ENCODE measurements at places on chromosomes 13 and 19.

GRCh38 chr13:46609052-46609451 lies 56.1 kb downstream of the LRCH1 start:
- DNase-seq = no peak

DNA sequence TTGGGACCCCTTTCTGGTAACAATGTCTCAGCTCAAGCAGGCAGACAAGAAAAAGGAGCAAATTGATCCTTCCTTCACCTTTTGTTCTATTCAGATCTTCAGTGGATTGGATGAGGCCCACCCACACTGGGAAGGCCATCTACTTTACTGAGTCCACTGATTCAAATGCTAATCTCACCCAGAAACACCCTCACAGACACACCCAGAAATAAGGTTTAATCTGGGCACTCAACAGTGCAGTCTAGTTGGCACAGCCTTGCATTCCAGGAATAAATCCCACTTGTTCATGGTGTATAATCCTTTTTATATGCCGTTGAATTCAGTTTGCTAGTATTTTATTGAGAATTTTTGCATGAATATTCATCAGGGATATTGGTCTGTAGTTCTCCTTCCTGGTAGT lies 148.4 kb downstream of the COG6 start:
- DNase-seq = no peak

- DNase-seq = no peak
Measured at GRCh38 chr19:23070353-23071146, 46.3 kb upstream of the ZNF730 start.

DNA sequence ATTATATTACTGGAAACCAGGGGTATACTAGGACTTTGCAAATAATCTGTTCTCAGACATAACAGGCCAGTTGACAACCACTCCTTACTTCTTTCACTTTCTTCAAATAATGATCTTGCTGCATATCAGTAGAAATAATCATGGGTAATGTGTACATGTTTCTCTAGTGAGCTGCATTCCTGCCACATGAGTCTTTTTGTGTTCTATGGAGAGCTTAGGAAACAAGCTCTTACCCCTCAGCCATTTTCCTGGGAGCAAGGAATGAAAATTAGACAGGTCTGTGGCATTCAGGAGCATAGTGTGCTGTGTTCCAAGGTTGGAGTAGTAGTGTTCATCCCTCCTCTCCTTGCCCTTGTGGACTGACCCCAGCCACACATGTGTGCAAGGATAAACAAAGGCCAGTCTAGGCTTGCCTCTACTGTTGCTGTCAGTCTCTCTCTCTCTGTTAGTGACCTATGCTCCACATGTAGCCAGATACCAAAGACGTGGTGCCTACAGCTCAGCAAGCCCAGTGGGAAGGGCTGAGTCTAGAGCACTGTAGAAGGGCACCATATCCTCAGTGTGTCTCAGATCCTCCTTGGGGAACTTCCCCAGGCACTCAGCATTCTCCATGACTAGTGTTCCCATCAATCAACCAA lies 11.5 kb upstream of the OXGR1 start:
- DNase-seq = no peak

DNA sequence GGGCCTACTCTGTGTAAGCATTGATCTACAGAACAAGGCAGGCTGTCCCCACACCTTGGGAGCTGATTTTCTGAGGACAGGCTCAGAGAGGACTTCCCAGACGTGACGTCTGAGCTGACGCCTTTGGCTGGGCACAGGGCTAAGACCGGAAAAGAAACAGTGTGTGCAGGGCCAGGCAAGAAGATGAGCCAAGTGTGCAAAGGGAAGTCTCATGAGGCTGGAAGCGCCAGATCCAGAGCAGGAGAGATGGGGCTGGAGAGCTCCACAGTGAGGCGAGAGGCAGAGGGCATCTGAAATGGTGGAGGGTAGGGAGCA lies 12.7 kb downstream of the IGLON5 start:
- DNase-seq = no peak

- DNase-seq = no peak
Measured at GRCh38 chr13:77412116-77412635, 85.3 kb upstream of the MYCBP2 start.

DNA sequence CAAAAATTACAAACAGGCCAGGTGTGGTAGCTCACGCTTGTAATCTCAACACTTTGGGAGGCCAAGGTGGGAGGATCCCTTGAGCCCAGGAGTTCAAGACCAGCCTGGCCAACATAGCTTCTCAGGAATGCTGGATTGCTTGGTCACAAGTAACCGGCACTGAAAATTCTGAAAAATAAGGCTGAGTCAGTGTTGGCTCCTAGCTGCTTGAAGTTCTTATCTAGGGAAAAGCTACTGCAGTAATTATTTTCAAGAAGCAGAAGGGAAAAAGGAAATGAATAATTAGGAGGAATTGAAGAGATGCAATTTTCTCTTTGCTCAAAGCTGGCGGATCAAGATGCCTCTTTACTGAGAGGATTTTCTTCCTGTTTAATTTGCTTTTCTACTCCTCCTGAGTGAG lies 75.0 kb upstream of the GTF3A start:
- no peak for DNase-seq

- DNase-seq = no peak
Measured at GRCh38 chr19:51712461-51713081, 11.2 kb downstream of the HAS1 start.

DNA sequence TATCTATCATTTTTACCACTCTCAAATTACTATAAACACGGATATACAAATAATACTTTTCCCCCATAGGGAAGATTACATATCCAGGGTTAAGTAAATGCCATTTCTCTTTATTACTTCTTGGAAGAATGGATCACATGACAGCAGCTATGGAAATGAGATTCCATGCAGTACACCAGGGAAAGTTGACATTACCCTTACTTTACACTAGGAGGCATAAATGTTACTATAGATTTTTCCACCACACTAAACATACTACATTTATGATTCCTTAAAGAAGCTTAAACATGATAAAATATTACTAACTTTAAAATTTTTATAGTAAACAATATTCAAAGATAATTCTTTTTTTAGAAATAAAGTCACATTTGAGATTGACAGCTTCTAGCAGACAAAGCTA lies 611.4 kb downstream of the PCDH9 start:
- no peak for DNase-seq

- DNase-seq = no peak
Measured at GRCh38 chr19:39054091-39054470, 21.7 kb upstream of the FBXO27 start.

- DNase-seq = no peak
Measured at GRCh38 chr13:88217372-88217771, 546.2 kb downstream of the SLITRK5 start.

DNA sequence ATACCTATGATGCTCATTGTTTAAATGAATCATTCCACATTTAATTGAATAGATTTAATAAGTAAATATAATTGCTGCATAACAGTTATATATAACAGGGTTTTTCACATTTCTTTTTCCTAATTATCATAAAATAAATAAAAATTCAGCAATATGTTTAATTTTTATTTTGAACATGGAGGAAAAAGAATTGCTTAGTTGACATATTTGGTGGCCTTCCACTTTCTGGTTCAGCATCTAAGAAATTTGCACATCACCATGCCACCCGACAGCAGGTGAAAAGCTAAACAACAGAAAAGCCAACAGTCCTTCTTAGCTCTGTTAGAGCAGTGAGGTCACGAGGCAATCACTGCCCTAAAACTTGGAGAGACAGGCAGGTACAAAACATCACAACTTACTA lies 790.2 kb downstream of the GPC5 start:
- no peak for DNase-seq

DNA sequence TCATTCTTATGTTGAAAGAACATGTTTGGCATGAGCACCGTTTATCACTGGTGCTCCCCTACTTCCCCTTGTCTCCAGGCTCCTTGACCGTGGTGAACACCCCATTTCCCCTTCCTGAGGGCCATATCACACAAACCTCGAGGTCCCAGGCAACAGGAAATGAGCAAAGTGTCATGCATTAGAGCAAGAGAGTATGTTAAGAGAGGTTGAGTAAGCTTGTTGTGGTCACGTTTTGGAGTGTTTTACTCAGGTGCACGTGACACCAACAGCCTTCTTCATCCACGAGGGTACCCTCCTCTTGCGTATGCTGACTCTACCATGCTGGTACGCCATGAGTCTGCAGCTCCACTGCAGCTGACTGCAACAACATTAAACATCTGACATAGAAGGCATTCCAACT lies 482.2 kb upstream of the NBEA start:
- no peak for DNase-seq

DNA sequence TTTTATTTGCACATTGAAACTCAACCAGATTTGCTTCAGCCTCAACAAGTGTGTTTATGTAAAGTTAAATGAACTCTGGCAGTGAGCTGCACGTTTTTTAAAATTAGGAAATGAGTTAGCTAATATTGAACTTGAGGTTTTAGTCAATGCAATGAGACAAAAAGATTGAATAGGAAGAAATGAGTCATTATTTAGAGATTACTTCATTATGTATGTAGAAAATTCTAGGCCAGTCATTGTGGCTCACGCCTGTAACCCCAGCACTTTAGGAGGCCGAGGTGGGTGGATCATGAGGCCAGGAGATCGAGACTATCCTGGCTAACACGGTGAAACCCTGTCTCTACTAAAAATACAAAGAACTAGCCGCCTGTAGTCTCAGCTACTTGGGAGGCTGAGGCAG lies 22.8 kb upstream of the CD70 start:
- DNase-seq = no peak

GRCh38 chr19:46111376-46111775 lies 13.1 kb downstream of the IGFL3 start:
- DNase-seq = no peak

GRCh38 chr19:44712864-44713515 lies 14.0 kb downstream of the CEACAM16 start:
- no peak for DNase-seq

DNA sequence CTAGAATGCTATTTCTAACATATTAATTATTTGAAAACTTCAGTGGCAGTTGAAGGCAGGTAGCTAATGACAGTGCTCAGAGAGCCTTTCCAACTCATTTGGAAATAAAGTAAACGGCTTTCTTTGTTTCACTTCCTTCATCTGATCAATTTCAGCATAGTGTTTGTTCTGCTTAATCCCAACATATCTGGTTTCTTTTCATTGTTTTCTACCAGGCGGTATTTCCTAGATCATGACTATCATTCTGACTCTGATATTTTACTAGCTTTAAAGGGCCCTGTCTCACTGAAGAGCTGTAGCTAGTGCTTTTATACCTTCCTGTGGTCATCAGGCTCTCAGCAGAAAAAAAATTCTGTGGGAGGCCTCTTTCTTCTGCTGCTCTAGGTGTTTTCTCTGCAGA lies 178.6 kb downstream of the RBM26 start:
- no peak for DNase-seq

GRCh38 chr19:49287141-49287770 lies 37.7 kb downstream of the SLC6A16 start:
- no peak for DNase-seq

DNA sequence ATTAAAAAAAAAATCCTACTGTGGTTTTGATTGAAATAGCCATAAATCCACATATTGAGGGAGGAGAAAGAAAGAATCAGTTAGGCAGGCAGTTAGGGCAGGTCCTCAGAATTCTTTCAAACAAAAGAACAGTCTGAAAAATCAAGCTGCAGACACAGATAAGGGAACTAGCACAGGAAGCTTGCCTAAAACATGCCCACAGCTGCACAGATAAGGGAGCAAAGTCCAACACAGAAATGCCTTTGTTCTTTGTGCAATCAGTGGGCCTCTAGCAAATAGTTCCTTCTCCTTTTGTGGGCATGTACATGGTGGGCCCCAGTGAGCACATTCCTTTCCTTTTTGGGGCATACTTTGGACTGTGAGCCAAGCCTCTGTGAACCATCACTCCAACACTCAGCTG lies 42.7 kb downstream of the UTP14C start:
- DNase-seq = no peak

GRCh38 chr13:33347861-33348260 lies 62.3 kb upstream of the STARD13 start:
- DNase-seq = no peak

DNA sequence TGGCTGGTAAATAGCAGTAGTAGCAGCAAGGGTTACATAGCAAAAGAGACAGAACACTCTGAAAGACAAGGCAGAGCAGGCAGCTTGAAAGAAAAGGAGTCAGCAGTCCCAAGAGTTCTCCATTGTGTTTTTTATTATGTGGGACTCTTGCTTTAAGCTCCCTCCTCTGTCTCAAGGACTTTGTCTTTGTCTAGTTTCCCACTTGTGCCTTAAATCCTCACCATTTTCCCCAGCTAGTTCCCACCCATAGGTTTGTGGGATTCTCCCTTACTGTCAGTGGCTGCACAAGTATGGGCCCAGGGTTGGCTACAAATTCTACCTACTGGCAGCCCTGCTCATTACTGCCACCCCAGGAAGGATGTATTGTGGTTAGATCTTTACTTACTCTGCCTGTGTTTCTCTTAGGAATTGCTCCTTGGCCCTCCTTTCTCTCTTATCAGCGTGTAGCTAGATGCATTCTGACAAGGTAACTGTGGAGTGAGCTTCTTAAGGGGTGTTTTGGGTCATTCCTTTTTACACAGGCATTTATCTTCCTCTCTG lies 413.4 kb upstream of the PCDH9 start:
- no peak for DNase-seq

DNA sequence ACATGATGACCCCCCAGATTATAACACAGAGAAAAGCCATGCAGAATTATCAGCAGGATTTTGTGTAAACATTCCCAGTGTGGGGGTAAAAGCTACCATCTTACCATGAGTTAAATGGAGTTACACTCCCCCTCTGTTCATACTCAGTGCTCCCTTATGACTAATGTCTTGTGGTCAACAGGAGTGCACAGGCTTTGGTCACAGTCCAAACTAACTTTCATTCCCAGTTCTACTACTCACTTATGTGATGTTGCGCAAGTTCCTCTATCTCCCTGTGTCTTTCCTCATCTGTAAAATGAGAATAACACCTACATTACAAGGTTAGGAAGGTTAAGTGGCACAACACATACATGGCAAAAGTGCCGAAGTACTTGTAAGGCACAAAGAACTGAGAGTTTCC lies 277.9 kb downstream of the RBM26 start:
- no peak for DNase-seq

DNA sequence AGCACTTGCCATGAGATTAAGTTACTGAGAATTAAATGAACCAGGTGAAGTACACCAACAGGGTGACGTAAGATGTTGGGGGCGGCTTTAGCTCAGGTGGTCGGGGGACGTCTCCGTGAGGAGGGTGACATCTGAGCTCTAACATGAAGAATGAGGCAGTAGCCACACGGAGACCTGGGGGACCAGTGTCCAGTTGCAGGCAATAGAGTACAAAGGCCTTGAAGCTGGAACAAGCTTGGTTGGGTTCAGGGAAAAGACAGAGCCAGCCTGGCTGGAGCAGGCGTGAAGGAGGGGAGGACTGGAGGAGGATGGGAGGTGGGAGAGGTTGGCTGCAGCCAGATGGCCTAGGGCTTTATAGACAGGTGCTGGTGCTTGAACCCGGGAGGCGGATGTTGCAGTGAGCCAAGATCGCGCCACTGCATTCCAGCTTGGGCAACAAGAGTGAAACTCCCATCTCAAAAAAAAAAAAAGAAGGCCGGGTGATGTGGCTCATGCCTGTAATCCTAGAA lies 1.6 kb downstream of the SPINT2 start:
- DNase-seq = no peak

DNA sequence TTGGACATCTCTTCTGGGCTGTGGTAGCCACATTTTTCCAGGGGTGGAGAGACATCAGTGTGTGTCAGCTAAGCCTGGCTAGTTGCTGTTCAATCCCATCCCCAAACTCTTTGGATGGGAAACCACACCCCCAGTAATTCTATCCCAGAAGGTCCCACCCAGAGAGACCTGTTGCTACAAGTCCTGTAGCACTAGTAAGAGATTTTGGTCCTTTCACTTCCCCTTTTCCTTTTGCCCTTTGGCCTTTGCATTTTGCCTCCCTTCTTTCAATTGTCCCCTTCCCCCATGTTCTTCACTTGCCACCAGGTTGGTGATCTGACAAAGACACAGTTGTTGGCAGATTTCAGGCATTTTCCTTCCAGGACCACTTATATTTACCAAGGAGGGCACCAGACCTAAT lies 3.8 kb downstream of the CBY2 start:
- no peak for DNase-seq

Measured in stimulated activated CD8-positive, alpha-beta memory T cell treated with anti-CD3 and anti-CD28 coated beads, Interleukin-7, amount 100 ng/mL, for 24 hours (primary cell).